A673 (cell line): ENCODE measurements at places on chromosomes 7 and 10.

DNA sequence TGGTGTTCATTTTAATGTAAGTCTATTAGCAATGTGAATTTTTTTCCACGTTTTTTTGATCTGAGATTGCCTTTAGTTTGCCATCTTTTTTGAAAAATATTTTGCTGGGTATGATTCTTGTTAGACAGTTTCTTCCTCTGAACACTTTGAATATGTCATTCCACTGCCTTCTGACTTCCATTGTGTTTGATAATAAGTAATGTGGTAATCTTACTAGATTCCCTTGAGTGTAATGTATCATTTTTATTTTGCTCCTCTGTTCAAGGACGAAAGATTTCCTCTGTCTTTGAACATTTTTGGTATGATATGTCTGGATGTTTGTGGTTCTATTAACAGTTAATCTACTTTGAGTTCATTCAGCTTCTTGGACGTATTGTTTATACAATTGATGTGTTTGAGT is 371.4 kb downstream of the SUGCT start:
- no peak for DNase-seq

DNA sequence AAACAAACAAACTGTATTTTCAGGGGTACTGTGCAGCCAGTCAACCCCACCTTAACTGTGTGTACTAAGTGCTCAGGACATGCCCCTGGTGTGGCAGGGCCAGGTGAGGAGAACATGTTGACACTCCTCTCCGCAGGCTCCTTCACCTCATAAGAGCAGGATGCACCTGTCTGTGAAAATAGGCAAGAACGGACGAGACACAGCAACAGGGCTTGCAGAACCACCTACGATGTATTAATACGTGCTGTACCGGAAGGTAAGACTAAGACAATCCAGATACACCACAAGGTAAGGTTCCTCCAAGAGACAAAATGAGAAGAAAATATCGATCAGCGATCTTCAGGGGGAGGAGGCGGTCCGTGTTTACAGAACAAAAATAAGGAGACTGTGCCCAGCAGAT is 65.8 kb upstream of the CAMK2B start:
- DNase-seq: no peak

DNA sequence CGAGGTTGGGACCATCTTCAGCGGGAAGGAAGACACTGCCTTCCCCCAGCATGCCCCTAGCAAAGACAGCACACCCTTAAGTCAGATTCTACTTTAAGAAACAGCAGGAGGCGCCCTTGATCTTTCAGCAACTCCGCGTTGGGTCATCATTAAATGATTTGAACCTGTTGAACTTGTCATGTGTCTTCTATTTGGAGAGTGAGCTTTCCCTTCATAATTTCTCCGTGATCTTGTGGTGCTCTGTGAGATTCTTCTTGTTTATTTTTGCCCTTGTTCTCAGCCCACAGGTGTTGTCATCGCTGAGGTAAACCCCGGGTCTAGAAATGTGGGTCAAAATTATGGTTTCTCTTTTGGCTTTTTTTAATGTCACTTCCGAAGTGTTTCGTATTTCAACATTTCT is 49.5 kb upstream of the PITRM1 start:
- DNase-seq: peak; percentile 54

DNA sequence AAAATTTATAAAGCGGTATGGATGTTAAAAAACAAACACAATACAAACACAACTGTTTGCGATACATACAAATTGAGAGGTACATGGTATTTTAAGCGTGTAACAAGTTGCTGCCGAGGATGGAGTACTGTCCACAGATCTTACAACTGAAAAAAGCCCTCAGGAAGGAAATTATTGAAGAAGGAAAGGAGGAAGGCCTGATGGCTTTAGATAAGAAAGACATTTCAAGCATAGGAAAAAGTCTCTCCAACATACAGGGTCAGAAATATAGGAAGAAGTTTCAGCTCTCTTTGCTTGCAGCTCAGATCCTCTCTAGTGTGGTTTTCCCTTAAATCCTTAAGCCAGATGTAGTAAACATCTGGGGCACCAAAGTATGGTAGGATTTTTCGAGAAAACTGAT is 25.0 kb downstream of the RBM28 start:
- no peak for DNase-seq

GRCh38 chr10:112307358-112308124 is 24.3 kb downstream of the TECTB start:
- DNase-seq: peak; percentile 41

DNA sequence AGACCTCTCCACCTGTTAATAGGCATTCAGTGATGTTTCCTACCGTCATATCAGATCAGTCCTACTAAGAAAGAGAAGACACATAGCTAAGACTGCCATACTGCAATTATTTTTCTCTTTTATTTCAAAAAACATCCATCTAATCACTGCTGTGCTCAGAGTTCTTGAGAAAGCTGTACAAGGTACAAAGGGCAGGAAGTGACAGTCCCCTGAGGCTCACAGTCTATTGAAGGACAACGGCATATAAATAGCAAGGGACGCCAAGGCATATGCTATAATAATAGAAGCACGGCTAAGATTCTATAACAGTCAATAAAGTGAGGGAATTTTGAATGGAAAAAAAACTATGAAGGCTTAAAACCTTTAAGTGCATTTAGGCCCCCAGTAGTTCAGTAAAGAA is 415.3 kb upstream of the NRP1 start:
- peak; percentile 69 for DNase-seq

DNA sequence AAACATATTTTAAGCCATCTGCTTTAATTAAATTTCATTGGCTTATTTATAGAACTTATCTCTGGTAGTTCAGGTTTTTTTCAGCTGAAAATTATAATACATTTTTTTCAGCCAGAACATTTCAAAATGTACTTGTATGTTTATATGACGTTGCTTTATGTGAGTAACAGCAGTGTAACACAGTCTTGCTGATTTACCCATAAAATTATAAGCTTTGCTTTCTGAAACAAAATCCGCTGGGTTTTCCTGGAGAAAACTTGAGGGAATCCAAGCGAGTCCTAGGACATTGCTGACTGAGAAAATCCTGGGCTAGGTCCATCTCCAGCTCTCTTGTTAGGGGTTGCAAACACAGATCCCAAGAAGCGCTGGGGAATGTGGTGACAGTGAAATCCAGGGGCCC is 112.2 kb upstream of the GATA3 start:
- no peak for DNase-seq

GRCh38 chr7:55161154-55161687 is 142.4 kb downstream of the EGFR start:
- no peak for DNase-seq

GRCh38 chr10:45386657-45387056 is 12.6 kb downstream of the ALOX5 start:
- DNase-seq: no peak

DNA sequence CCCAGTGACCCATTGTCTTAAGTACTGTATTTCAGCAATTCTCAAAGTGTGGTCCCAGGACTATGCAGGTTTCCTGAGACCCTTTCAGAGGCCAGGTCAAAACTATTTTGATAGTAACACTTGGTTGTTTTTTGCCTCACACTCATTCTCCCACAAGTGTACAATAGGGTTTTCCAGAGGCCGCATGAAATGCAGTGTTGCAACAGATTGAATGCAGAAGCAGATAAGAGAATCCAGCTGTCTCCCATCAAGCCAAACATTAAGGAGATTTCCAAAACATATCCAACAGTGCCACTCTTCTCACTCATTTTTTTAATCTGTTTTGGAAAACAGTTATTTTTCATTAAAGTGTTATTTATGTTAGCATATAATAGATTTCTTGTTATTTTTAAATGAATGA is 20.0 kb downstream of the VKORC1L1 start:
- no peak for DNase-seq

DNA sequence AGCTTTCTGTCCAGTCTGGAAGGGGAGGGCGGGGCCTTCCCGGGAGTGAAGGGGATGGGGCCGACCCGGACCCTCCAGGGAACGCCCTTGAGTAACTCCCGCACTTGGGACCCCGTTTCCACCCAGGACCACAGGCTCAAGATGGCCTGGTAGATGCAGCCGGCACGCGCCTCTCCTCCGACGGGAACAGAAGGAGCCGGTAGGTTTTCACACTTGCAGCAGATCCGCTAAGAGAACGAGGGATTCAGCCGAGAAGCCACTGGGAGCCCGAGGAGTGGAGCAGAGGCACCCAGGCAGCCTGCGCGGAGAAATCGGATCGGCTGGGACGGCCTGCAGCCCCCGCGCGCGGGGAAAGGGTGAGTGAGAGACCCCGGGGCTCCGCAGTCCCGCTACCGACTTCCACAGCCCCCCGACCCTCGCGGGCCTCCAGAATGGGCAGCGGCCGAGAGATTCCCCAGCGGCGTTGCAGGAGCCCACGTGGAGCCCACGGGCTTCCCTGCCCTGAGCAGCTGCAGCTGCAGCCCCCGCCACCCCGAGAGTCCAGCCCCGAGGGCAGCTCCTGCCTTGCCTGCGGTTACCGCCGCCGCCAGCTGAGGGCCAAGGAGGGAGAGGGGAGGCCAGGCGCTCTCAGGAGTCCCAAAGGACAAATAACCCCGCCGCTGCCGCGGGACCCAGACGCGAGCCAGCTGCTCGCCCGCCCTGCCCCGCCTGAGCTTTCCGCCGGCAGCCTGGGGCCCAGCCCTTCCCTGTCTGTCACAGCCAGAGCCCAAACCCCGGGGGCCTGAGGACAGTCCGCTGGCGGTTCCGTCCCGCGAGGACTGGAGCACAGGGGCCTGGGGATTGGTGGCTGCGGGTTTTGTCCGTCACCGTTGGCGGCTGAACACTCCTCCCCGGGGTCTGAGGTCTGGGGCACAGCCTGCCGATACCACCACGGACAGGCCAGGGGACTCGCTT is 21.8 kb downstream of the IFT22 start:
- no peak for DNase-seq

DNA sequence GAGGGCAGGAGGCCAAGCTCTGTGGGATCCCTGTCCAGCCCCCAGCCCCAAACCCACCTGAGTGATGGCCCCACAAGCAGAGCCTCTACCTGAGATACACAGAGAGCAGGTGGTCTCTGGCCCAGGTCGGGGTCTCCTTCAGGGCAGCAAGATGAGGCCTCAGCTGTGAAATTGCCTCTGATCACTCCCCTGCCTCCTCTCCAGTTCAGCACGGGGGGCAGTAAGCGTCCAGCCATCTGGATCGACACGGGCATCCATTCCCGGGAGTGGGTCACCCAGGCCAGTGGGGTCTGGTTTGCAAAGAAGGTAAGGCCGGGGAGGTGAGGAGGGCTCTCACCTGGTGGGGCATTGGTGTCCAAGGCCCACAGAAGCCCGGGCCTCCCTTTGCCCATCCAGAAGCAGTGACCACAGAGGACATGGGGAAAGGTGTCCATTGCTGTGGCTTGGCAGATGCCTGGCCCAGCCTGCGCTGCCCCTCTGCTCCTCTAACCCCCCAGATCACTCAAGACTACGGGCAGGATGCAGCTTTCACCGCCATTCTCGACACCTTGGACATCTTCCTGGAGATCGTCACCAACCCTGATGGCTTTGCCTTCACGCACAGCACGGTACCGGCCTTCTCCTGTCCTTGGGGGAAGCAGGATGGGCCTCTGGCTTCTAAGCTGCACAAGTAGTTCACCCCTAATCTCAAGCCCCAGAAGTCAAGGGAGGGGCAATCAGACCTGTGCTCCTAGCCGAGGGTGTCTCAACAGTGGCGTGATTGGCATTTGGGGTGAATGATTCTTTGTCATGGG is 3.1 kb downstream of the CPA1 start:
- DNase-seq: no peak

GRCh38 chr10:3806603-3807002 is 21.6 kb upstream of the KLF6 start:
- no peak for DNase-seq

DNA sequence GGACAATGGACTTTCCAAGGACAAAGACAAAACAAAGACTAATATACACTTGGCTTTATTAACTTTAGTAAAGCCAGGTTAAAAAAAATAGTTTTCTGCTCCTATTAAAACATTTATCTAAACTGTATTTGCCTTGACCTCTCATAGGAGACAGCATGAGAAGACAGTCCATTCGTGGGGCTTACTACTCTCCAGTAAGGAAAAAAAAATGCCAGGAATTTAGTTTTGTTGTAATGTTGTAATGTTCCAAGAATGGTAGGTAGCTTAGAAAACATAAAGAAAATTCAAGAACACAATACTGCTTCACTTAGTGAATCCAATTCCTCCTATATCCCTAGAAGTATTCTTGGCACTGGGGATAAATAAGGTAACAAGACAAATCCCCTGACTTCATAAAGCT is 81.7 kb downstream of the KMT2C start:
- no peak for DNase-seq

DNA sequence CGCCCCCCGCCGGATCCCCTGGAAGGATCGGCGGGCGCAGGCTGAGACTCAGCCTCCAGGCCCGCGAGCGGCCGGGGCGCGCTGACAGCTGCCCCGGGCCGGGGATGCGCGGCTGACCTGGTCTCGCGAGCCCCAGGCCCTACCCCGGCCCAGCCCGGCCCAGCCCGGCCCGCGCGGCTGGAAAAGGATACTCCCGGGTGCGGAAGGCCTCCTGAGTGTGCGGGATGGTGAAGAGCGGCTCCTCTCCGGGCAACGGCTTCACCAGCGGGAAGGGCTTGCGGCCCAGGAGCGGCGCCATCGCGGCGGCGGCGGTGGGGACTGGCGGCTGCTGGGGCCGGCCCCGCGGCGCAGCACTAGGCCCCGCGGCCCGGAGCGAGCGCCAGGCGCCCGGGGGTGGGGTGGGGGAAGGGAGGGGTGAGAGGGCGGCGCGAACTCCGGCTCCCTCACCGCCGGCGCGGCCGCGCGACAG is 423 bp downstream of the BAZ1B start:
- no peak for DNase-seq

DNA sequence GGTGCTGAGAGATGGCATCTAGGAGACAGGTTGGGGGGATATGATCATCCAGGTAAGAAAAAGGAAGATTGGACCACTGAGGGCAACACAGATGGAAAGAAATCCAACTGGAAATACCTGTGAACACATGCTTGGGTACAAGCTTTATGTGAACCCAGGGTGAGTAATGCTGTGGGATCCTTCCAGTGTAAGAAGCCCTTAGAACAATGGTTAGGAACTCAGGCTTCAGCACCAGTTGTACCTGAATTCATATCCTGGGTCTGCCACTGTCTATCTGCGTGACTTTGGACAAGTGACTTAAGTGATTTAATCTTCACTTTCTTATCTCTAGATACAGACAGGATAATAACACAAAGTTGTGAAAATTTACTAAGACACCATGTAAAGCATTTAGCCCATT is 131.0 kb downstream of the ST7 start:
- DNase-seq: no peak

GRCh38 chr10:105001269-105001668 is 360.2 kb downstream of the SORCS3 start:
- no peak for DNase-seq

DNA sequence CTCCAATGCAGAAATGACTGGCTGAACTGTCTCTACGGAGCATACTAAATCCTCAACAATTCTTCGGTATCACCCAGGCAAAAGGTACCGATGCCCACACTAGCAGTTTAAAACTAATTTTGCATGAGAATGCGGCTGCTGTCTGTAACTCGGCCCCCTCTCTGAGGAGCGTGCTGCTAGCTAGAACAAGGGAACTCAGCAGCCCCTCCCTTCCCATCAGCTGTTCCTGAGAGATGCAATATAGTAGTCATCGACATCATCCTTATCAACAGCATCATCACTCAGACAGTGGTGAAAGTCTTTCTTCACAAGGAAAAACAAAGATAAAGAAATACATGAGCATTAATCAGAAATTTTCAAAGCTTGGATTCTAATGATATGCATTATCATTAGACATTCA is 189.1 kb upstream of the FRMD4A start:
- DNase-seq: no peak
